ENCODE measurements at places on chromosomes 7 and 10. TPM values are rescaled to one million over a fixed set of nuclear protein-coding genes. Genes with fewer than 3 reads are reported as not detected.

The PPP1R3C gene
- 89.1 TPM for total RNA-seq

GRCh38 chr10:588246-589165 lies 101.0 kb downstream of the DIP2C start:
- H3K4me1 ChIP-seq: no peaks in the 10 kb centered on the region
- no peak overlapping the region for H3K4me3 ChIP-seq
- no peak overlapping the region for H3K27ac ChIP-seq
- no peaks in the 10 kb centered on the region for H3K27me3 ChIP-seq
- H3K36me3 ChIP-seq: no peaks in the 10 kb centered on the region
- no peak for DNase-seq

GRCh38 chr7:101154693-101155102 lies 422 bp downstream of the AP1S1 start:
- peaks cover 17% of the 10 kb centered on the region for H3K36me3 ChIP-seq
- H3K4me3 ChIP-seq: peak overlapping the region; percentile 88
- no peak overlapping the region for H3K27ac ChIP-seq
- no peaks in the 10 kb centered on the region for H3K27me3 ChIP-seq

The ECHDC3 gene
- total RNA-seq: 21.2 TPM

The PRKCQ gene
- 0.42 TPM for total RNA-seq

DNA sequence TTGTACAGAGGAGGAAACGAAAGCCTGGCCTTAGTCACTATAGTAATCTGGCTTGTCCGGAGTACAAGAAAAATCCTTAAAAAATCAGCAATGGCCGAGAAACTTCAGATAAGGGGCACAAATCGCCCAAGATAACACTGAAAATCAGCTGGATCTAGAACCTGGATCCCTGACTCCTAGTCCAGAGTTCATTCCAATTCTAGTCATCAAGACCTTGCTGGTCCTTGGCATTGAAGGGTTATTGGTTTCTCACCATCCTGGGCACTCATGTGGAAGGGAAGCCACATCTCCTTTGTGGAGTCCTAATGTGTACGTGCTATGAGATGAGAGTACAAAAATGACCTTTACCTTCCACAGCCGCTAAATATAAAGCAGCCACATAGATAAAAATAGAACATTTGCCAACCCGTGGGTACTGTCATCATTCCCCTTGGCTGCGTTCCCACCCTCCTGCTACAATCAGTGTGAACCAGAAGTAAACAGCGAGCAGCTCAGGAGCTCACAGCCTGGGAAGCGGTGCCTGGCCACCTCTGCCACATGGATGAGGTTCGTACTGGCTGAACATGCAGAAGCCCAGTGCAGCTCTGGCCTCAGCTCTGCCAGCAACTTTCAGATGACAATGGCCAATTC lies 116.0 kb upstream of the PDLIM1 start:
- peak; percentile 85 for DNase-seq
- H3K4me3 ChIP-seq: no peak overlapping the region
- H3K27me3 ChIP-seq: no peaks in the 10 kb centered on the region
- peaks cover 52% of the 10 kb centered on the region for H3K36me3 ChIP-seq
- H3K27ac ChIP-seq: peak overlapping the region; percentile 95

- H3K36me3 ChIP-seq: no peaks in the 10 kb centered on the region
- peaks cover 4% of the 10 kb centered on the region for H3K4me1 ChIP-seq
- H3K27me3 ChIP-seq: no peaks in the 10 kb centered on the region
- peak overlapping the region; percentile 8 for H3K4me3 ChIP-seq
Measured at GRCh38 chr10:110758898-110759297, 112.8 kb upstream of the PDCD4 start.

GRCh38 chr7:80779456-80779855 lies 139.4 kb downstream of the SEMA3C start:
- no peak overlapping the region for H3K4me3 ChIP-seq
- peaks cover 60% of the 10 kb centered on the region for H3K4me1 ChIP-seq
- no peak for DNase-seq
- no peaks in the 10 kb centered on the region for H3K36me3 ChIP-seq

The GIMAP8 gene
- total RNA-seq: 5.8 TPM

- no peak for DNase-seq
- no peaks in the 10 kb centered on the region for H3K27me3 ChIP-seq
- no peak overlapping the region for H3K27ac ChIP-seq
- no peak overlapping the region for H3K4me3 ChIP-seq
Measured at GRCh38 chr7:127907110-127908040, 123.9 kb downstream of the LRRC4 start.

The CALHM3 gene
- total RNA-seq: not detected

- DNase-seq: no peak
- no peaks in the 10 kb centered on the region for H3K27me3 ChIP-seq
- peaks cover 18% of the 10 kb centered on the region for H3K4me1 ChIP-seq
- H3K36me3 ChIP-seq: peaks cover 3% of the 10 kb centered on the region
Measured at GRCh38 chr7:159031135-159031701, 113.4 kb downstream of the VIPR2 start.

The NXPH1 gene
- total RNA-seq: not detected

- DNase-seq: no peak
- peaks cover 28% of the 10 kb centered on the region for H3K4me1 ChIP-seq
- no peak overlapping the region for H3K27ac ChIP-seq
- no peaks in the 10 kb centered on the region for H3K36me3 ChIP-seq
- H3K27me3 ChIP-seq: no peaks in the 10 kb centered on the region
Measured at GRCh38 chr10:20627087-20627486, 270.0 kb downstream of the NEBL start.

GRCh38 chr7:48781752-48782151 lies 142.6 kb upstream of the CDC14C start:
- DNase-seq: no peak
- no peaks in the 10 kb centered on the region for H3K27me3 ChIP-seq
- H3K4me3 ChIP-seq: no peak overlapping the region
- no peak overlapping the region for H3K27ac ChIP-seq
- H3K36me3 ChIP-seq: no peaks in the 10 kb centered on the region

GRCh38 chr10:17734432-17735080 lies 17.4 kb upstream of the TMEM236 start:
- no peaks in the 10 kb centered on the region for H3K36me3 ChIP-seq
- no peaks in the 10 kb centered on the region for H3K27me3 ChIP-seq
- peak overlapping the region; percentile 71 for H3K27ac ChIP-seq
- no peak overlapping the region for H3K4me3 ChIP-seq

The STAG3 gene
- 0.56 TPM for total RNA-seq

The ACSM6 gene
- not detected for total RNA-seq

- no peak for DNase-seq
- no peak overlapping the region for H3K27ac ChIP-seq
- no peaks in the 10 kb centered on the region for H3K4me1 ChIP-seq
- no peak overlapping the region for H3K4me3 ChIP-seq
Measured at GRCh38 chr10:61882621-61883370, 18.7 kb upstream of the ARID5B start.

- H3K36me3 ChIP-seq: no peaks in the 10 kb centered on the region
- H3K27me3 ChIP-seq: no peaks in the 10 kb centered on the region
- no peak overlapping the region for H3K27ac ChIP-seq
- H3K4me1 ChIP-seq: no peaks in the 10 kb centered on the region
- H3K4me3 ChIP-seq: no peak overlapping the region
Measured at GRCh38 chr7:119594956-119595355, 678.0 kb upstream of the KCND2 start.

DNA sequence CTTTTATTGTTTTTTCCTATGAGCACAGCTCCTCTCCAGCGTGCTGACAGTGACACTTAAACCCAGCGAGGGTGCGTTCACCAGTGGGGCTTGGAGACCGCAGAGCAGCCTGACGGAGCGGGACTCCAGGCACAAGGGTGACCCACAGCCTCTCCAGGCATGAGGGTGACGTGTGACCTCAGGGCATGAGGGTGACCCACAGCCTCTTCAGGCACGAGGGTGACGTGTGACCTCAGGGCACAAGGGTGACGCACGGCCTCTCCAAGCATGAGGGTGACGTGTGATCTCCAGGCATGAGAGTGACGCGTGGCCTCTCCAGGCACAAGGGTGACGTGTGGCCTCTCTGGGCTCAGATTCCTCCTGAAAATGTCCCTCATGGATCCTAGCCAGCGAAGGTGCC lies 164.3 kb upstream of the TCERG1L start:
- no peak for DNase-seq
- H3K4me3 ChIP-seq: no peak overlapping the region
- H3K36me3 ChIP-seq: no peaks in the 10 kb centered on the region
- H3K27me3 ChIP-seq: no peaks in the 10 kb centered on the region
- H3K27ac ChIP-seq: no peak overlapping the region
- H3K4me1 ChIP-seq: no peaks in the 10 kb centered on the region

The FIS1 gene
- total RNA-seq: 135 TPM

- no peaks in the 10 kb centered on the region for H3K36me3 ChIP-seq
- peaks cover 19% of the 10 kb centered on the region for H3K4me1 ChIP-seq
- peak overlapping the region; percentile 26 for H3K4me3 ChIP-seq
- no peaks in the 10 kb centered on the region for H3K27me3 ChIP-seq
Measured at GRCh38 chr7:51034521-51035264, 252.0 kb upstream of the GRB10 start.

Measured in thoracic aorta (tissue), 2 donors.